Stimulated activated CD4-positive, alpha-beta T cell treated with anti-CD3 and anti-CD28 coated beads, Interleukin-4, amount 100 ng/mL, for 4 hours (primary cell): ENCODE measurements at places on chromosomes 2 and 18.

- DNase-seq, result no peak
Measured at GRCh38 chr18:47149457-47150028, 757 bp downstream of the HDHD2 start.

- DNase-seq, result no peak
Measured at GRCh38 chr18:73901151-73901550, 246.5 kb downstream of the FBXO15 start.

DNA sequence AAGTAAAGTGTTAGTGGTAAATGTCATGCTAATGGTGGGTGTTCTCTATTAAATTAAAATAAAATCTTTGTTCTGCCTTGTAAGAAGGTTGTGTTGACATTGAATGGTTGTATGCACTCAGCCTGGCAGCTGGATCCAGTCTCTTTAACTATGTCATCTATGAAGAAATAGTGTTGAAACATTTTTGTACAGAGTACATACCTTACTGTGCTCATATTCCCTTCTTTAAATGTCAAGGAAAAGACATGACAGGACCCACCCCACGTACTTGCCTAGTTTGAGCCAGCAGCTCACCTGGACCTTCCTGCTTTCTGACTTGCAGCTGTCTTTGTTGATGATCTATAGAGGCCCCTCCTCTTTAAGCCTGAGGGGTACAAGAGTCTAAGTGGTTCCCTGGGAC, 85.6 kb upstream of the ST3GAL5 start:
- DNase-seq, result no peak

GRCh38 chr2:45582522-45582921, 28.5 kb downstream of the SRBD1 start:
- no peak for DNase-seq
